ENCODE measurements at places on chromosomes 3 and 15. TPM values are rescaled to one million over a fixed set of nuclear protein-coding genes. Genes with fewer than 3 reads are reported as not detected.

The SEMA3F gene
- total RNA-seq = 14.0 TPM

The MTHFS gene
- total RNA-seq = 95.5 TPM

The SEMA6D gene
- not detected for total RNA-seq

The OXTR gene
- total RNA-seq = 9.2 TPM

The IGSF10 gene
- total RNA-seq = 0.54 TPM

The PPM1L gene
- total RNA-seq = 0.20 TPM

The HRG gene
- total RNA-seq = not detected

The CHDH gene
- total RNA-seq = 1.4 TPM

The ADAMTSL3 gene
- total RNA-seq = 0.35 TPM

The TRAK1 gene
- 15.1 TPM for total RNA-seq

The FOXB1 gene
- total RNA-seq = not detected

The CELSR3 gene
- total RNA-seq = 5.7 TPM

The TNFSF10 gene
- total RNA-seq = 0.14 TPM

The ATP13A4 gene
- not detected for total RNA-seq

The XIRP1 gene
- total RNA-seq = 0.06 TPM
